ENCODE measurements at places on chromosomes 13 and 19.

- DNase-seq, result no peak
Measured at GRCh38 chr19:8481201-8481600, 21.2 kb downstream of the PRAM1 start.

DNA sequence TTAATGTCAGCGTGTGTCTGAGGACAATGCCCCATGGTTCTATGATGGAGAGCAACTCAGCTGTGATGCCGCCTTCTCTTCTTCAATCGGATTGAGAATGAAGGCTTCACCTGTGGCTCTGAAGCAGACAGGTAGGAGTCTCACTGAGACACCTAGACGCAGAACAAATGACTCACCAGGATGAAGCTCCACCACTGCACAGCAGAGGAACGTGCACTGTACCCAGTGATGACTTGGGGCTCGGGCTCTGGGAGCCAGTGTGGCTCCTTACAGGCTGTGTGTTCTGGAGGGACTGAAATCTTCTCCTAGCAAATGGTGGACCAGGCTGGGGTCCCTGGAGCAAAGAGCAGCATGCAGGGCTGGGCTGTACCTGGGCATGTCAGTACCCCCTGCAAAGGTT, 44.0 kb downstream of the CCDC70 start:
- DNase-seq, result no peak

- no peak for DNase-seq
Measured at GRCh38 chr19:16625163-16625958, 2.6 kb downstream of the MED26 start.

GRCh38 chr19:47512183-47512947, 2.5 kb downstream of the NAPA start:
- no peak for DNase-seq

- no peak for DNase-seq
Measured at GRCh38 chr19:39347332-39348164, 5.3 kb downstream of the SAMD4B start.

- DNase-seq, result no peak
Measured at GRCh38 chr19:11420429-11421370, 1.6 kb upstream of the RGL3 start.

Measured in stimulated activated CD8-positive, alpha-beta memory T cell treated with anti-CD3 and anti-CD28 coated beads, Interleukin-7, amount 100 ng/mL, for 24 hours (primary cell).